ENCODE measurements at places on chromosomes 2 and 18.
A peak's percentile ranks its signal among the peaks of the same experiment; 100 is the strongest.

- no peak for DNase-seq
Measured at GRCh38 chr2:101980368-101980767, 11.4 kb upstream of the IL1R2 start.

DNA sequence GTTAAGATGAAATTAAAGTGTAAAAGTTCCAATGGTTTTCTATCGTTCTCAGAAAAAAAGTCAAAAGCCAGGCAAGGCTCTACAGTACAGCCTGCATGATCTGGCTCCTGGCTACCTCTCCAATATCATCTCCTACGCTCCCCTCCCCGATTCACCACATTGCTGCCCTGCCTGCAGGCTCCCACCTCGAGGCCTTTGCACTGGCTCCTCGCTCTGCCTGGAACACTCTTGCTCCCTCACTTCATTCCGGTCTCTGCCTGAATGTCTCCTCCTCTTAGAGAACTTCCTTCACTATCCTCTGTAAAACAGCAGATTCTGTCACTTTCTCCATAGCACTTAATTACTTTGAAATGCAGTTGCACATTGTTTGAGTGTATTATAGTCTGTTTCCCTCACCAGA lies 72.5 kb downstream of the KLF7 start:
- no peak for DNase-seq

DNA sequence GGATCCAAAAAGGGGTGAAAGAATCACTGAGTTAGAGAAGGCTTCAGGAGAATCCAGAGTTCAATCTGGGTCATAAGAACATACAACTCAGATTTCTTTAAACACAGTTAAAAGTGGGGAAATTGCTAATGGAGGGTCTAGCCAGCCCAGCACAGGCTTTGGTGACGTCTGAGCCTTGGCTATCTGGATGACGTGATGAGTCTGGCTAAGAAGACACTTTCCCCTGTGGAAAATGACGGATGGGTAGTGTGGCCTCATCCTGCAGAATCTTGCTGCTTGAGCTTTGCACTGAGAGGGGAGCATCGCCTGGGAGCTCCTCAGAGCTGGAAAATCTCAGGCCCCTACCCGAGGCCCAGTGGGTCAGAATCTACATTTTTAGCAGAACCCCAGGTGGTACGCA lies 19.2 kb downstream of the EDAR start:
- no peak for DNase-seq

DNA sequence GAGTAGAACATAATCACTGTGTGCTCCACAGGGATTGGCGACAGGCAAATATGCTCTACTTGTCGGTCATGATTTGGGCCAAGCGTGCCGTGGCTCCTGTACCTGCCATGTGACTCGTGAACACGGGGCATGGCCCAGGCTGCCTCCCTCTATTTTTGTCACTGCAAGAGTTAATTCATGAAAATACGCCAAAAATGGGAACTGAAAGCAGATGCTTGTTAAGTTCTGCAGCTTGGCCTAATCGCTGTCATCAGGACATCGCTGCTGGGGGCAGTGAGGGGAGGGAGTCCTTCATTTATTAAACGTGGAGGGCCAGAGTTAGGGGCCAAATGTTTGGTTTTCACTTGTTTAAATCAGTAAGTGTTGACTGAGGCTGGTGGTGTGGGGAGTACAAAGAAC lies 177.8 kb downstream of the BCL2 start:
- no peak for DNase-seq

DNA sequence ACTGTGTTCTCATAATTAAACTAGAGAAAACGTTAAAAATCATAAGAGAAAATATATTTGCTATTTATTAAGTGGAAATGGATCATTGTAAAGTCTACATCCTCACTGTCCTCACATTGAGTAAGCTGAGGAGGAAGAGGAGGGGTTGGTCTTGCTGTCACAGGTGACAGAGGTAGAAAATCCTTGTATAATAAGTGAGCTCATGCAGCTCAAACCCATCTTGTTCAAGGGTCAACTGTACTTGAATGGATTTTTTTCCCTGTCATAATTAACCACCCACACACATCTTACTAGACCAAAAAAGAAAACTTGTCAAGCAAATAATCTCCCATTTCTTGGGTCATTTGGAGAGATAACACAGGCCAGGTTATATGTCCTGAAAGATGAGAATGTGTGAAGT lies 231.2 kb downstream of the NEDD4L start:
- DNase-seq, result no peak

DNA sequence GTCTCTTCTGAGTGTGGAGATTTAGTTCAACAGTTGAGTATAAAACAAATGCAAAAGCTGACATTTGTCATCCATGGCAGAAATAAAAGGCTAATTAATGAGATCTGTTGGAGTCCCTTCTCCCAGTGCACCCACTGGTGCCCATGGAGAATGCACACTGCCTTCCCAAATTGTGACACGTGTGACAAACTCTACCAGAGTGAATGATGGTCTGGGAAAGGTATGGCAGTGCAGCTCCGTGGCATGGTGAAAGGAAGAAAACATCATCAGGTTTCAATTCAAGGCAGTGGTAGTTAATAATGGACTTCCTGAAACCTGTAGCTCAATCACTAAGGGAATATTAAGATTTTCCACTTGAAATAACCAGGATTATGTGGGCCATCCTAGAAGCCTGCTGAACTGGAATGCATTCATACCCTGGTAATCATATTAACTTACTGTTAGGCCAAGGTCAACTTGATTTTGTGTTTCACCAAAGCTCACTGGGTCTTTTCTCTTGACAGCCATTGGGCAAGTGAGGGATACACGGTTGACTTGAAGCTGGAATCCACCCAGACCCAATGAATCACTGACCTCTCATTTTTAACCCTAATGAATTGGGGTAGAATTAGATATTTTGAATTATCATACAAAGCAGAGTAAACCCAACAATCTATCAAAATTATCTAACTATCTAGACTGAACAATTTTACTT lies 167.6 kb downstream of the AFF3 start:
- DNase-seq, result no peak

- DNase-seq, result no peak
Measured at GRCh38 chr2:169143998-169144397, 74.6 kb downstream of the DHRS9 start.

- no peak for DNase-seq
Measured at GRCh38 chr2:17822445-17823117, 6.3 kb downstream of the MSGN1 start.

DNA sequence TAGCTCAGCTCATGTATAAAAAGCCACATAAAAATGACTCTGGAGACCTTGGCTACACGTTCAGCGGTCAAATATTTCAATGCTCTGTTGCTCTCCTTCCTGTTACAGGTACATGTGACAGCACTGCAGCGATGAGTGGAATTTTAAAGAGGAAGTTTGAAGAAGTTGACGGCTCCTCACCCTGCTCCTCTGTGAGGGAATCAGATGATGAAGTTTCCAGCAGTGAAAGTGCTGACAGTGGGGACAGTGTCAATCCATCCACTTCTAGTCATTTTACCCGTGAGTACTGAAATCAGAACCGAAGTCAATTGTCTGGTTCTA lies 125.4 kb downstream of the CSRNP3 start:
- DNase-seq, result no peak

GRCh38 chr2:98569197-98569793 lies 39.0 kb downstream of the COA5 start:
- no peak for DNase-seq

GRCh38 chr18:31741097-31741735 lies 19.5 kb downstream of the SLC25A52 start:
- no peak for DNase-seq

GRCh38 chr18:12628706-12629702 lies 28.9 kb downstream of the SPIRE1 start:
- DNase-seq, result no peak

GRCh38 chr2:68690851-68691250 lies 43.8 kb upstream of the ARHGAP25 start:
- no peak for DNase-seq

DNA sequence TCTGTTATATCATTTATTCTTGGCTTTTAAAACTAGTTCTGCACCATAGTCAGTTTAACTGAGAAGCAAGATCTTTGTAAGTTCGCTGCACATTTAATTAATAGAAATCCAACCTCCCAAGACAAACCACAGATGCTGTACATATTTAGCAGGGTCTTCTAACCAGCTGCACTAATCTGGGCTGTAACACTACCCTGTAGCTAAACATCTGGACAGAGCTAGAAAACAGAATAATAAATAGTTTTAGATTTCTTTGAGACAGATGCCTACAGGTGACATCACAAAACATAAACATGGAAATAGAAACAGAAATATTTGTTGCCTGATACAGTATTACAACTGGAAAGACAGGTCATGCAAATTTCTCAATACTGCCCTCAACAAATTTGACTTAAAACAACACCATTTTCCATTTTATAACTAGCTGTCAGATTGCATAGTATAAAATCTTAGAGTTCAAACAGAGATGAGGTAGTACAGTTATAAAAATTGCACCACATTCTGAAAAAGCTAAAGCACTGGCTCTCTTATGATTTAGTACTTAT lies 315.1 kb downstream of the NR4A2 start:
- DNase-seq, result no peak

DNA sequence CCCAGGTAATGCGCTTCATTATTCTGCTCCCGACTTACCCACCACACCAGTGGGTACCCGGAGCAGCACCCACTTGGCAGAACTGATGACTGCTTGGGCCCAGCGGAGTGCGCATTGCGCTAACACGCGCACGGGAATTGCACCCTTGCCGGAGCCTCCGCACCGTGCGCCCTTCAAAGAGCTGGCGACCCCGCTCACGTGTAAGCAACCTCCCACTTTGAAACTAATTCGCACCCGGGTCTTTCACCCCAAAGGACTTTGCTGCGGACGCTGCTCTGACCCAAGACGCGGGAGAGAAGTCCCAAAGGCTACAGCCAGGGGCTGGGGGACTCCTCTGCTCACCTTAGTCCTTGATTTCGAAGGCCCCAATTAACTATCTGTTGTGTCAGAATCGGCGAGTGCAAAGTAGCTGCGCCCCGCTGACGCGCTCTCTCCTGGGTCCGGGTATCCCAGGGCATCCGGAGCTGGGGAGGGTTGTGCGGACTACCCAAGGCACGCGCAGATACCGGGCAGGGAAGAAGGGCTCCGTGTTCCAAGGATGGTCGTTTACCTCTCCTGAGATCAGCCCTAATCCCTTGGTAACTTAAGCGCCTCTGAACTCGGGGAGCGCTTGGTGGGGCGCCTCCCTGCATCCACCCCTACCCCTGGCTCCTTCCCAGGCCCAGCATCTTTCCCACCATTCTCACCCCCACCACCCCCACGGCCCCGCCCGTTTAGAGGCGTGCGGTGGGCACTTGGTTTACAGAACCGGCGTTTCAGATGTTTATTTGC lies 13.1 kb upstream of the SATB2 start:
- no peak for DNase-seq

DNA sequence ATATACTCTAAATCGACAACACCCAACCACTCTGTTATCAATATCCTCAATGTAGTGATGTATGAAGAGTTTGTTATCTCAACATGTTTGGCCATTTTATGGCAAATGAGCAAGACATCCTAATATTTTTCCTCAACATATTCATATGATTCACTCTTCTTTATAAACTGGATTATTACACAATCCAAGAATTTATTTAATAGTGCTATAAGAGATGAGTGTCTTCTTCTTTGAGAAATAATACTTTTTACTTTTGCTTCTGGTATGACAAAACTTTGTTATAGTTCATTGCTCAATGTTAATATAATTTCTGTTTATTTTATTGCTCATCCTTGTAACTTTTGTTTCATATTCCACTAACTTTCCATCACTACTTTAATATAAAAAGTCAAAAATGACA lies 44.3 kb downstream of the SCN9A start:
- DNase-seq, result no peak

- no peak for DNase-seq
Measured at GRCh38 chr2:120758181-120759144, 22.8 kb downstream of the GLI2 start.

- no peak for DNase-seq
Measured at GRCh38 chr2:179297927-179298326, 33.3 kb upstream of the SESTD1 start.

DNA sequence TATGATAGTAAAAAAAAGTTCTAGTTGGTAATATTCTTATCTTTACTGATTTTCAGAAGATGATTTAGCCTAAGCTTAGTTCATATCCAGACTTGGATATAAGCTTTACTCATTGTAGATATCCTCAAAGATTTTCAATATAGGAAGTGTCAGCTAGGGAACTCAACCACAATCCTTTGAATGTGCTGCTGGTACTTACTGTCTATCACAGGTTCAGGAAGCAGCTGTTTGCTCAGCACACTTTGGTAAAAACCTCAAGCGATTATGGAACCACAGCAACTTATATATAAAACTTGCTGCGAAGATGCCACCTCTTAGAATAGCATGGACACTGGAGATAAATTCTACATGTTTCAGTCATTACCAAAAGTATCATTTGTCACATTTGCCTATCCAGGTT lies 60.1 kb upstream of the TNFRSF11A start:
- no peak for DNase-seq

- no peak for DNase-seq
Measured at GRCh38 chr18:42891705-42892104, 223.8 kb downstream of the RIT2 start.

GRCh38 chr2:88751768-88752167 lies 60.3 kb downstream of the RPIA start:
- no peak for DNase-seq

- no peak for DNase-seq
Measured at GRCh38 chr2:228653884-228654283, 472.4 kb upstream of the SPHKAP start.

GRCh38 chr18:50099725-50100407 lies 95.1 kb downstream of the MYO5B start:
- peak; percentile 3 for DNase-seq

- DNase-seq, result no peak
Measured at GRCh38 chr2:9236045-9236344, 29.4 kb downstream of the ASAP2 start.

GRCh38 chr2:201621293-201621999 lies 21.9 kb downstream of the TMEM237 start:
- no peak for DNase-seq

DNA sequence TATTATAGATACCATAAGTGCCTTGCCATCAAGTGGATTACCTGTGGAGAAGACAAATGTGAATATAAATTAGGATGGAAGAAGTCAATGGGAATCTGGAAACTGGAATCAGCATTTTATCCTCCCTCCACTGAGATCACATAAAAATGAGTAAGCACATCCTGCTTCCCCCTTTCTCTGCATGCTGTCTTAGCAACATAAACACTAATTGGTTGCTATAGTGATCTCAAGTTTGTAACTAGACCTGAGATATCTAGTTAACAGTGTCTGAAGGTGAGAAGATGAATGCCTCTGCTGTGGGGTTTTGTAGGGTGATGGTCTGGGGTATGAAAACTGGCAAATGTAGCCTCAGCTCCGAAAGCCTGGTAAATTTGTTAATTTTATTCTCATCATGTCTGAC lies 1357.5 kb upstream of the CELF4 start:
- no peak for DNase-seq
